ENCODE measurements at places on chromosomes 1 and 21.

GRCh38 chr1:184648160-184648855, 106.3 kb downstream of the EDEM3 start:
- DNase-seq = no peak

- no peak for DNase-seq
Observed at GRCh38 chr21:39667353-39667891, 54.7 kb downstream of the B3GALT5 start.

DNA sequence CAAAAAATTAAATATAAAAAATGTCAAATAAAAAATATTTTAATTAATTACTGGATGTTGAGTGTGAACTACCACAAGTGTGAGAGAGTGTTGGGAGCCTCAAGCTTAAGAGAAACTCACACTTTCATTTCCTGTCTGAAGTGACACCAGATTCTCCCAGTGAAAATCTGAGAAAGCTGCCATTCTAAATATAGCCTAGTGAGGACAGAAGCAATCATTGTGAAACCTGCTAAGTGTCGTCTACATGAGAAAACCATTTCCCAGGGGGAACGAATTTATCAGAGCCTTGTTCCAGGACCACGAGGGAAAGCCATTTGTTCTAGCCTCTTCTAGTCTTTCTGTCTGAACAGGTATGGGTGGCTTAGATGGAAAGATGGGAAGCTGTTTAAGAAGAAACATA, 329.3 kb upstream of the PRMT6 start:
- no peak for DNase-seq

DNA sequence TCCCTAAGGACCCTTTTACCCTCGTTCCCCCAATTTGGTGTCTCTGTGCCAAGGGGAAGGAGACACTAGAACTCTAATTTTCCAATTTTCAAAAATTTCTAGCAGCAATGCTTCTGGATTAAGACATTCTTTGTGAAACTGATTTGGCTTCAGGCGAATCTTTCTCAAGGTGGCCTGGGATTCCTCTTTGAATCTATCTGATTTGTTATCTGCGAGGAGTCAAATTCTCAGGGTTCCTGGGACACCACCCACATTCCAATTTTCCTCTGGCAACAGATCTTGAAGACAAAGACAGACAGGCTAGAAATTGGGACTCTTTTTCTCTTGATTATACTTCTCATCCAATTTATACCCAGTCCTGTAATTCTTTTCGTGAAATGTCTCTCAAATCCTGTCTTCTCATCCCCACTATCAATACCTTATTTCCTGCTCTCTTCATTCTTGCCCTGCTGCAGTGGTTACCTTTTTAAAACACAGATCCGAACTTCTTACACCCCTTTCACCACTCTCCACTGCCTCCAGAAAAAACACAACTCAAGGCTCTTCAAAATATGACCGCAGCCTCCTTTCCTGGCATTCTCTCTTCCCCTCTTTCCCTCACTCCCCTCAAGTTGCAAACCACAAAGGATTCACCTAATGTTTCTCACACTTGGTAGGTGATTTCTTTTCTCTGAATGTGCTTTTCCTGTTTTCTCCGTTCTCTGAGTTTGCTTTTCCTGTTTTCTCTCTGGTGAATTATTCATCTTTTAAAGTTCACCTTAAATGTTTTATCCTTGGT, 2.7 kb upstream of the MPZL1 start:
- DNase-seq = no peak

DNA sequence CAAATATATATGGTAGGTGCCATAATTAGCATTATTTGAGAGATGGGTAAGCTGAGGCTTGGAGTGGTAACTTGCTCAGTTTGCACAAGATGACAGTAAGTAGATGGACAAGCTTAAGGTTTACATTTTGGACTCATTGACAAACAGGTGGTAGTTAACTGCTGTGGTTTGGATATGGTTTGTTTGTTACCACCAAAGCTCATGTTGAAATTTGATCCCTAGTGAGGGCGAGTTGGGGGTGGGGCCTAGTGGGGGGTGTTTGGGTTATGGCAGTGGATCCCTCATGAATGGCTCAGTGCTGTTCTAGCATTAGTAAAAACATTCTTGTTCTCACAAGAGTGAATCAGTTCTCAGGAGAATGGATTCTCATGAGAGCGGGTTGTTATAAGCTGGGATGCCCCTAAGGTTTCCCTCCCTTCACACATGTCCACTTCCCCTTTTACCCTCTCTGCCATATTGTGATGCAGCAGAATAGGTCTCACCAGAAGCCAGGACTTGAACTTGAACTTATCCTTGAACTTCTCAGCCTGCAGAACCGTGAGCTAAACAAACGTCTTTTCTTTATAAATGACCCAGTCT, 6.6 kb upstream of the PRRX1 start:
- no peak for DNase-seq

GRCh38 chr1:186102547-186103148, 272.4 kb downstream of the TPR start:
- DNase-seq = peak; percentile 79

DNA sequence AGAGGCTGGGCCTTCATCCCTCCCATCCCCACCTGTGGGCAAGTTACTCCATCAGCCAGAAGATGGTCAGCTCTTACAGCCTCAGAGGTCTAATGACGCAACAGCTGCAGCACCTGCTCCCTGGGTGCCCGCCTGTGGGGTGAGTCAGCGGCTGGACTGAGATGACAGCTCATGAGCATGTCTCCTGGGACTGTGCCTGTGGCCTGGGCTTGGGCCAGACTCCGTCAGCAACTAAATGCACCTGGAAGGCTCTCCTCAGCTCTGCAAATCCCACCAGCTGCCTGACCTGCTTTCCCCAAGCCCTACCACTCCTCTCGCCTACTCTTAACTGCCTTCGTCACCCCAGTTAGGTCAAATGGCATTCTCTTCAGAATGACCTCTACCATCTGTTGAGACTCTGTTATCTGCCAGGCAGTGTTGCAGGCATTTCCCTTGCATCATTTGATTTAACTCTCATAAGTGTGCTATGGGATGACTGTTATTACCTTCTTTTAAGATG, 47.7 kb downstream of the ETS2 start:
- DNase-seq = peak; percentile 81

- no peak for DNase-seq
Observed at GRCh38 chr1:17933971-17934370, 173.6 kb upstream of the IGSF21 start.

GRCh38 chr1:159077120-159077961, 775 bp upstream of the AIM2 start:
- DNase-seq = peak; percentile 34

- peak; percentile 23 for DNase-seq
Observed at GRCh38 chr21:44596068-44596725, 3.9 kb upstream of the KRTAP10-6 start.

GRCh38 chr1:176141449-176141848, 65.6 kb downstream of the COP1 start:
- no peak for DNase-seq

GRCh38 chr1:246761396-246761795, 37.2 kb downstream of the SCCPDH start:
- DNase-seq = peak; percentile 5

- peak; percentile 65 for DNase-seq
Observed at GRCh38 chr1:24052220-24052619, 59.7 kb downstream of the MYOM3 start.

GRCh38 chr1:46804027-46804889, 5.4 kb downstream of the CYP4B1 start:
- DNase-seq = no peak

GRCh38 chr1:3599286-3599811, 12.0 kb downstream of the MEGF6 start:
- no peak for DNase-seq

DNA sequence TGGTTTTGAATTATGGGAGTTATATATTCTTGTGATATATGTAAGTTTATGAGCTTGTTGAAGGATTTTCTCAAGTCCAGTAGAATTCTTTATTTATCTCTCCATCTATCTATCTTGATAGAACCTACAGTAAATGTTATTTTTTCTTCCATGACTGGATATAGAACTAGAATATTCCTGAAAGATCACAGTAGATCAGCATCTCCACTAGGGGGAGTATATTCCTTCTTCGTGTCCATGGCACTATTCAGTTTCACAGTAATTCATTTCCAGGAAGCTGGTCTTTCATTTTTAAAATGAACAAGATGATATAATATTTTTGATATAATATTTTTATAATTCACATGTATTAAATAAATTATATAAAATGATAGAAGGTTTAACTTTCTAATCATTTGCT, 18.8 kb downstream of the TMPRSS15 start:
- no peak for DNase-seq

- DNase-seq = no peak
Observed at GRCh38 chr1:240126821-240127220, 35.1 kb downstream of the FMN2 start.

DNA sequence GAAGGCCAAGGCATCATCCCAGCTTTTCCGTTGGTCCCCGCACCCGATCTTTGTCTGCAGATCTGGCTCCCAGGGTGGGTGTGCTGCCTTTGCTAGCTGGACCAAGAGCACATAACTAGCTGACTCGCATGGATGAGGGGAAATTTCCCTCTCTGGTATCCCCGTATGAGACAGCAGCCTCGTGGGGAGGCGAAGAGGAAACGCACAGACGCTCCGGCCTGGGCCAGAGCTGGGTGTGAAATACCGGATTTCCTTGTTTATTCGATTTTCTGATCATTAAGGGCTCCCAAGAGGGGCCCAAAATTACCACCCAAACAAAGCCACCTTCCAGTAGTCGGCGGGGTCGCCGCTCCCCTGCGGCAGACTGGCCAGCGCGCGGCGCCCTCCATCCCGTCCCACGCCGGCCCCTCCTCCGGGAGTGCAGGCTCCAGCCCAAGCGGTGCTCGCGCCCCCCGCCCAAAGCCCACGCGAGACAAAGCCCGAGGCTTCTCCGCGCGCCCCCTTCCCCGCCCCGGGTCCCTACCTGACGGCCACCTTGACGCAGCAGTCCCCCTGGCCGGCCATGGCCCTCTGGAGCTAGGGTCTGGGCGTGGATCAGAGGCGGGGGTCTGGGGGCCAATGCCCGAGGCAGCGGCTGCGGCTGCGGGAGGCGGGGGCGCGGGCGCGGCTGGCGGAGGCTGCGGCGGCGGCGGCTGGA, 546 bp downstream of the KIF21B start:
- DNase-seq = no peak
